ENCODE measurements at places on chromosomes 12 and 14.
A peak's percentile ranks its signal among the peaks of the same experiment; 100 is the strongest.

- no peak for DNase-seq
These were observed 100.9 kb upstream of the CPNE8 start for GRCh38 chr12:39006286-39006685.

DNA sequence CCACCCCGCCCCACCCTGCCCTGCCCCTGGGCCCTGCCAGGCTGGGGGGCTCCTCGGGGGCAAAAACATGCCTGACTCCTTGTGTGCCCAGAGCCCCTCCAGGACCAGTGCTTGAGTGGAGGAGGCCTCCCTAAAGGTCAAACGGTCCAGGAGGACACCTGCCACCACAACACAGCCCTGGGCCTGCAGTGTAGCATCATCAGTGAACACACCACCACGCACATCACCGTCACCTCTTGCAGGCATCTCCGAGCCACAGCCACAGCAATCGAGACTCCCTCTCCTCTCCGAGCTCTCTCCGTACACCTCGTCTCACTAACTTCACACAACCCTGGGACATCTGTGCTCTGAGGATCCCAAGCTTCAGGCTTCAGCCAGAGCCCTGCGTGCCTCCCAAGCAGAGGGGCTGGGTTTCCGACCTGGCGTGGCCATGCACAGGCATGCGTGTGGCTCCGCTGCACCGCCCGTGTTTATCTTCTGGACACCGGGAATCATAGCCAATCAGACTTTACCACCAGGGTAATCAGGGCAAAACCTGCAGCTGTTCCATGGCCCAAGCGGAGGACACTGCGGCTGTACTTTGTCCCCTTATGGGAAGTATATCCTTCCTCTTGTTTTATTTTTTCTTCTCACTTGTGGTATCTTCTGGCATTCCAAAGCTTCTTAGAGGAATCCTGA, 6.2 kb upstream of the DIO3 start:
- DNase-seq: no peak

DNA sequence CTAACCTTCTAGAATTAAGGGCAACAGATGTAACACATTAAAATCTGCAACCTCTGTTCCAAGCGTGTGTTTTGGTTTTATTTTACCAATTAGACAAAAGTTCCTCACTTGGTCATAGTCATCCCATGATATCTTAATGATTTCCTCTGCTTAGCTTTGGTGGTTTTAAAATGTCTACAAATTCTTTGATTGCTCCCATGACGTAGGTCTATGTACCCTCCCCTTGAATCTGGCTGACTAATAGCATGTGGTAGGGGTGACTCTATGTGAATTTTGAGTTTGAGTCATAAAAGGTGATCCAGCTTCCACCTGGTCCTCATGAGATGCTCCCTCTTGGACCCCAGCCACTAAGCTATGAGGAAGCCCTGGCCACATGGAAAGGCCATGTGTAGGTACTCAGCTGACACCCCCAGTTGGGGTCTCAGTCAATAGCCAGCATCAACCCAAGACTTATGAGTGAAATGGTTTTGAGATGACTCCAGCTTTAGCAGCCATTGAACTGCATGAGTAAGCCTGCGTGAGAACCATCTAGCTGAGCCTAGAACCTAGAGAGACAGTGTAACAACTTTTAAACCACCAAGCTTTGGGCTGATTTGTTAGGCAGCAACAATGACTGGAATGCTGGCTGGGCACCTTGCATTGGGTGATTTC, 247.1 kb downstream of the MSRB3 start:
- DNase-seq: no peak

DNA sequence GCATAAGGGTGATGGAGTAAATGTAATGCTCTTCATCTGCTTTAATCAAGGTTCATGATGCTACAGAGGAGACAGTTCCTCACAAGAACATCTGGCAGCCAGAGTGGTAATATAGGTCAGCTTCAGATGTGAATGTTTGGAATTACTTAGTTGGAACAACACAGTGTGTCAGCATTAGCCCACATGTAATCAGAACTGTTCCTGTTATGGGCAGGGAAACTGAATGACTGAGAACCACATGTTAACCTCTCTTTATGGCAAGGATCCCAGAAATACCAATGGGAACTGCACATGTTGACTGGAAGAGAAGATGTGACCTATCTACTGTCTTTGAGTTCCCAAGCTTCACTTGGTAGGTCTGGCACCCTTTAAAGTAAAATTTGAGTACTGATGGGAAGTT, 390.1 kb upstream of the PDE3A start:
- DNase-seq: no peak

GRCh38 chr14:50350975-50351374, 38.9 kb downstream of the DMAC2L start:
- no peak for DNase-seq

- DNase-seq: no peak
These were observed 86.1 kb downstream of the CACNA1C start for GRCh38 chr12:2138871-2139308.

DNA sequence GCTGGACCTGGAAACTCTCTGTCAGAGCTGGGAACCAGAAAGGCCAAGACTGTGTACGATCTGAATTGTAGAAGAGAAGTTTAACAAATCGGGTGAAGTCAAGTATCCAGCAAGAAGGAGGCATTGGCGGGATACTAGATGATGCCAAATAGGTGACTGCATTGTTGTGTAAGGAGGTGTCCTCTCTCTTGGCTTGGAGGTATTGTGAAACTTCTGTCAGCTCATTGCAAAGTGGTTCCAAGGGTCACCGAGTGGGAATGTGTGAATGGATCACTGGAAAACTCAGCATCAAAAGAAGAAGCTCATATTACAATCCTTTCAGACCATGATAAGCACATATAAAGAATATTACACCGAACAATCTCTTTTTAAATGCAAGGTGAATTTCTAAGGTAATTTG, 11.7 kb downstream of the NAV3 start:
- DNase-seq: no peak

GRCh38 chr12:113416091-113416754, 6.0 kb upstream of the SDSL start:
- no peak for DNase-seq

DNA sequence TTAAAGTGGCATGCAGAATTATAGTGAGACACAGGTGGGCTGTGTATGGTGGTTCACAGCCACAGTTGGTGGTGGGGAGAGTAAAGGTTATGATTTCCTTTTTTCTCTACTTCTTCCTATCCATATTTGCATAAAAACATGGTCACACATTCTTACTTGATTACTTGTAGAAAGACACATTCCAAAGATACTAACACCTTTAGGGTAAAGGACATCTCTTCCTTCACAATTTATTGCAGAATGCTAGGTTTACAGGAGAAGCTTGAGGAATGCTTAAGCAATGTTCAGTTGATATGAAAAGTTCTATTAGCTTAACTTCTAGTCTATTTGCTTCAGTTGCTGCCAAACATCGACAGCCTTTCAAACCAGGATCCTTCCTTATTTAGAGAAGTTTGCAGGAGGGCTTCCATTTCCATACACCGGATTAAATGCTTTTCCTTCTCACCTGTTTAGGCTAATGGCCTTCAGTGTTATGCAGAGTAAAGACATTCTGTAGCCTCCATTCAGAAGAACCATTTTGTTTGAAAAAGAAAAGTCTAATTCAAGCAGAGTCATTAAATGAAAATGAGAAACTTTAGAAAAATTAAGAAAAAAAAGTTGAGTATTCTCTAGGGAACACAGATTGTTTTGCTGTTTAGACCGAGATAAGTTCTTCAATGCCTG, 2.6 kb upstream of the PHC1 start:
- DNase-seq: no peak

DNA sequence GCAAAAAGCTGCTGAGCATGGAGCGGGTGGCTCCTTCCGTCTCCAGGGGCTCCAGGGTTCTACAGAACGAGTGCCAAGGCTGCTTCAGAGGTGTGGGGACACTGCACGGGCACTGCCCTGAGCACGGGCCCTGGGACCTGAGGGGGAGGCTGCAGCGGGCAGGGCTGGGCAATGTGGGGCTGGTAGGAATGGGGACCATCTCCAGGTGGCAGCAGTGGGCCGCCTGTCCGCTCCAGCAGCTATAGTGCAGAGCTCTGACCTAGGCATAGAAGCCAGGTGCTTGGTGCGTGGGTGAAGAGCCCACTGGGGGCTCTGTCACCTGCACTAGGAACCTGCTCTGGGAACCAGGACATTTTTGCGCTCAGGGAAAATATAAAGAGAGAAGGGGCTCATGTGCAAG, 22.3 kb downstream of the HDAC7 start:
- no peak for DNase-seq

- no peak for DNase-seq
These were observed 1.4 kb downstream of the SERPINA9 start for GRCh38 chr14:94474581-94475031.

GRCh38 chr12:122028165-122028904, 6.7 kb downstream of the BCL7A start:
- no peak for DNase-seq

- DNase-seq: no peak
These were observed 143.7 kb downstream of the NOVA1 start for GRCh38 chr14:26454105-26454504.

DNA sequence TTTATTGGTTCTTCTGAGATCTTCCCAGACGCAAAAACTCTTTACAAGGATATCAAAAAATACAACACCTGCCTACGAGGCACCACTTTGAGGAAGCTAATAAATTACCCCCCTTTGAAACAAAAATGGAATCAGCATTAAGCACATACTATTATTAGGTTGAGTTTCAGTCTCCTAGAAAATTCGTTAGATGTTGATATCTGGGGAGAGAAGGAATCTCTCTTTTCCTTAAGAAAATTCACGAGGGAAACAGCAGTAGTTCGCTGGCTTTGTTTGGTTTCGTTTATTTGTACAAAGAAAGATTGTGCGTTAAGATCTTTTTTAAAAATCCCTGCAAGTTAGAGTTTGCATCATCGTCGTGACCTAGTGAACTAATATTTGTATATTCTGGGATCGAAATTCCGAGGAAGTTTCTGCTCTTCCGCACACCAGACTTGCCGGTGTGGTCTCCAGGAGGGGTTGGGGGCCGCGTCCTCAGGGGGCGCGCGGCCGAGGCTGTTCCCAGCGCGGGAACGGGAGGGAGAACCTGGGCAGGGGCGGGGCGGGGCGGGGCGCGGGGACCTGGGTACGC, 12.1 kb downstream of the NKX2-1 start:
- DNase-seq: no peak

- no peak for DNase-seq
These were observed 509.6 kb downstream of the FUT8 start for GRCh38 chr14:65922142-65922541.

DNA sequence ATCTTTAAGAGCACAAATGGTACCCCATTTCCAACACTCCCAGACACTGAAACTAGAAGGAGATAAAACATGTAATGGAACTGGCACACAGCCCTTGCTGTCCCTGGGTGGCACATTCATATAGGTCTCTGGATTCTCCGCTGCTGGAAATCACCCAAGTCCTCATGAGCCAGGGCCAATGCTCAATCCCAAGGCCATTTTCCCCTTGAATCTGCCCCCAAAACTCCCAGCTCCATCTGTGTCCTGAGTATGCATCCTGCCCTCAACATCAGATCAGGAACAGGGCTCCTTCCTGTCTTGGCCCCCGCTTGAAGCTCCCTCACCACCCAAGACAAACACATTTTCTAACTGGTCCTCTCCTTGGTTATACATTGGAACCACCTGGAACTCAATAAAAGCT, 24.6 kb downstream of the KRT76 start:
- no peak for DNase-seq

DNA sequence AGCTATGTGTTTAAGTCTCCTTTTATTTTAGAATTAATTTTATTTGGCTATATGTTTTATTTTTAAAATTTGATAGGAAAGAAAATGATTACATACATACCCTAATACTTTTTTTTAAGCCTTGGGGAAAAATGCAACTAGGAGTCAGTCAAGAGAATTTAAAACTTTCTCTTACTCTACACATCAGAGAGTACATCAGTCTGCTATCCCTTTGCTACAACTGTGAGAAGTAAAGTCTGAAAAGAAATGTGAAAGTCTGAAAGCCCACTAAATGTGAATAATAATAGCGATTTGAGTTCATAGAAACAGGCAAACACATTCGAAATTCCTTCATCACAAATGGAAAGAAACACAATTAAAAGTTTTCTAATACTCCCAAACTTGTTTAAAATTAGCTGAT, 95.0 kb downstream of the PTPRQ start:
- no peak for DNase-seq

GRCh38 chr12:89451841-89452251, 72.8 kb downstream of the GALNT4 start:
- no peak for DNase-seq

- DNase-seq: no peak
These were observed 6.7 kb upstream of the CDKL1 start for GRCh38 chr14:50403419-50403818.

GRCh38 chr12:63964301-63964700, 119.8 kb downstream of the SRGAP1 start:
- DNase-seq: no peak

DNA sequence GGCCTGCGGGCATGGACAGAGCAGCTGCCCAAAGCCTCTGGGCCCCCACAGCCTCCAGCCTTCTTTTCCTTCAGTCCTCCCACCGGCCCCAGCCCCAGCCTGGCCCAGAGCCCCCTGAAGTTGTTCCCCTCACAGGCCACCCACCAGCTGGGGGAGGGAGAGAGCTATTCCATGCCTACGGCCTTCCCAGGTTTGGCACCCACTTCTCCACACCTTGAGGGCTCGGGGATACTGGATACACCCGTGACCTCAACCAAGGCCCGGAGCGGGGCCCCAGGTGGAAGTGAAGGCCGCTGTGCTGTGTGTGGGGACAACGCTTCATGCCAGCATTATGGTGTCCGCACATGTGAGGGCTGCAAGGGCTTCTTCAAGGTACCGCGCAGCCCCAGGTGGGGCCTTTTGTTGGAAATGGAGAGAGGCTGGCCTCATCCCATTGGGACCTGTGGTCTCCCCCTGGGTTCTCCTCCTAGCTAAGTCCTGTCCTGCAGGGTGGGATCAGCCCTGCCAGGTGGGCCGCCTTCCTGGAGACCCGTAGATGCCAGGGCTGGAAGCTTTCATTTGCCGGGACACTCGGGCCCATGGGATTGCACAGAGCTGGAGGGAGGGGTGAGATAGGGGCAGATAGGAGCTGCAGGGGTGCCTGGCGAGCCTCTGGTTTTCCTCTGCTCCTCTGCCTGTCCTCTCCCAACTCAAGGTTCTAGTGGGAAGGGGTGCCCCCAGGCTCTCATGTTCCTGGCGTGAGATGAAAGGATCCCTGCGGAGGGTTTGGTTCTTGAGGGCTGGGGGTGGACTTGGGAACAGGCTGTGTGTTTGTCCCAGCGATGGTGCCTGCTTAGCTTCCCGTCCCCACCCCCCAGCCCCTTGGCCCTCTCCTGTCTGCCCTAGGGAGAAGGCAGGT, 3.8 kb downstream of the NR4A1 start:
- DNase-seq: no peak

- peak; percentile 20 for DNase-seq
These were observed 15.6 kb upstream of the LRTM2 start for GRCh38 chr12:1804545-1805332.

GRCh38 chr12:102407776-102408486, 72.4 kb downstream of the IGF1 start:
- DNase-seq: no peak
